ENCODE measurements at places on chromosomes 5 and 9. TPM values are rescaled to one million over a fixed set of nuclear protein-coding genes. Genes with fewer than 3 reads are reported as not detected.

ZNF346 gene
- 15.1 TPM for total RNA-seq

CARTPT gene
- total RNA-seq = not detected

PAEP gene
- not detected for total RNA-seq

RNF183 gene
- total RNA-seq = not detected

INSL6 gene
- not detected for total RNA-seq

UBLCP1 gene
- 23.0 TPM for total RNA-seq

ABLIM3 gene
- not detected for total RNA-seq

SUSD3 gene
- 62.7 TPM for total RNA-seq

FGF10 gene
- not detected for total RNA-seq

NR5A1 gene
- not detected for total RNA-seq

GPR151 gene
- not detected for total RNA-seq

SYNPO gene
- 0.17 TPM for total RNA-seq

VCAN gene
- total RNA-seq = not detected

GRIN3A gene
- total RNA-seq = not detected

DRD1 gene
- total RNA-seq = not detected

TMOD1 gene
- 1.2 TPM for total RNA-seq

FAM163B gene
- total RNA-seq = not detected

ANKRD34B gene
- total RNA-seq = not detected

SLC27A6 gene
- total RNA-seq = not detected

C6 gene
- not detected for total RNA-seq

SGCD gene
- total RNA-seq = not detected

HTR4 gene
- total RNA-seq = not detected

NUTM2G gene
- not detected for total RNA-seq

DEPDC1B gene
- total RNA-seq = 35.8 TPM

MELK gene
- total RNA-seq = 55.3 TPM

GABRA6 gene
- not detected for total RNA-seq

QRFP gene
- total RNA-seq = not detected

NR6A1 gene
- total RNA-seq = 1.8 TPM

CDC20B gene
- total RNA-seq = not detected
